GM23248 (cell line): ENCODE measurements at places on chromosomes 1 and 21.

- DNase-seq = no peak
Observed at GRCh38 chr1:19374926-19375325, 62.8 kb downstream of the SLC66A1 start.

DNA sequence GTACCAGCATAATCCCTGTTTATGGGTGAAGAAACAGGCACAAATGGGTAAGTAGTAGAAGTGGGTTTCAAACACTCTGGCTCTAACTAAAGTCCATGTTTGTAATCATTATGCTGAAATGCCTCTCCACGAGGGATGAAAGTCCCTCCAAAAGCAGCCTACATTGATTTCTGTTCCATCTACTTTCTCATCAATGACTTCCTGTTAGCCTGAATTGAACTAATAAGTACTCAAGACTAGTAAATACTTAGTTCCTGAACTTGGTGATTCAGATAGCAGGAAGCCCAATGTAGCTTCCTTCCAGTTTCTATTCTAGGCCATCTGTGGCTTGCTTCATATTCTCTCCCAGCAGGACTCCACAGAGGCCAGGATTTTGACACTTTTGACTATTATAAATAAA lies 11.3 kb upstream of the BACH1 start:
- DNase-seq = peak; percentile 58

DNA sequence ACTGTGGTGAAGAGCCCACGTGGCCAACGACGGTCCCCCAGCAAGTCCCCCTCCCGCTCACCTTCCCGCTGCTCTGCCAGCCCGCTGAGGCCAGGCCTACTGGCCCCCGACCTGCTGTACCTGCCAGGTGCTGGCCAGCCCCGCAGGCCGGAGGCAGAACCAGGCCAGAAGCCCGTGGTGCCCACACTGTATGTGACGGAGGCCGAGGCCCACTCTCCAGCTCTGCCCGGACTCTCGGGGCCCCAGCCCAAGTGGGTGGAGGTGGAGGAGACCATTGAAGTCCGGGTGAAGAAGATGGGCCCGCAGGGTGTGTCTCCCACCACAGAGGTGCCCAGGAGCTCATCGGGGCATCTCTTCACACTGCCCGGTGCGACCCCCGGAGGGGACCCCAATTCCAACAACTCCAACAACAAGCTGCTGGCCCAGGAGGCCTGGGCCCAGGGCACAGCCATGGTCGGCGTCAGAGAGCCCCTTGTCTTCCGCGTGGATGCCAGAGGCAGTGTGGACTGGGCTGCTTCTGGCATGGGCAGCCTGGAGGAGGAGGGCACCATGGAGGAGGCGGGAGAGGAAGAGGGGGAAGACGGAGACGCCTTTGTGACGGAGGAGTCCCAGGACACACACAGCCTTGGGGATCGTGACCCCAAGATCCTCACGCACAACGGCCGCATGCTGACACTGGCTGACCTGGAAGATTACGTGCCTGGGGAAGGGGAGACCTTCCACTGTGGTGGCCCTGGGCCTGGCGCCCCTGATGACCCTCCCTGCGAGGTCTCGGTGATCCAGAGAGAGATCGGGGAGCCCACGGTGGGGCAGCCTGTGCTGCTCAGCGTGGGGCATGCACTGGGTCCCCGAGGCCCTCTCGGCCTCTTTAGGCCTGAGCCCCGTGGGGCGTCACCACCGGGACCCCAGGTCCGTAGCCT lies 46.8 kb downstream of the TRIM11 start:
- no peak for DNase-seq

DNA sequence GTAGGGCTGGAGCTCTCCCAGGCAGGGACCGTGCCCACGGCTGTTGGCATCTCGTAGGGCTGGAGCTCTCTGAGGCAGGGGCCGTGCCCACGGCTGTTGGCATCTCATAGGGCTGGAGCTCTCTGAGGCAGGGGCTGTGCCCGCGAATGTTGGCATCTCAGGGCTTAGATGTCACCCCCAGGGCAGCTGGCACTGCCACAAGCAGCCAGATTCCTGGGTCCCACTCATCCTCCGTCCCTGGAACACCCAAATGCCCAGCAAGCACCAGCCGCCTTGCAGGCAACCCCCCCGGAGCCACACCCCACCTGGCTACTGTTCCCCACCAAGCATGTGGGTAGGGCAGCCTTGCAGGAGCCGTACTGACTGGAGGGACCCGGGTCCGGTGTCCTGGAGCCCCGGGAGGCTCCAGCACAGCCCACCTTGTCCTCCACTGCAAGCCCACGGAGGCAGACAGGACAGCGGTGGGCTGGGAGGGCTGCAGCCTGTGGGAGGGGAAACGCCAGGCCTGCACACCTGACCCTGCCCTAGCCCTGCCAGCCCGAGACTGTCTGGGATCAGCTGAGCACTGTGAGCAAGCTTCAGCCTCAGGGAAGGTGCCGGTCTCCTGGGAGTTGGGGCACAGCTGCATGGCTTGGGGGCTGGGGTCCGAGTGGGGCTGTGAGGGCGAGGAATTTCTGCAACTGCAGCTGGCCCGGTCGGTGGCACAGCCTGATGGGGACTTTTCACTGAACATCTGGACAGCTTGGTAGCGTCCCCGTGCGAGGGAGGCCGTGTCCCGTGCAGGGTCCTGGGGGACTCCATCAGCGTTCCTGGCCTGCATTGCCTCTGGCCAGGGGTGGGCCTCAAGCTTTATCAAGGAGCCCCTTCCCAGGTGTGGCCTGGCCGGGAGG lies 53.6 kb downstream of the COL18A1 start:
- no peak for DNase-seq

GRCh38 chr1:29747196-29747595 lies 510.9 kb downstream of the PTPRU start:
- no peak for DNase-seq

- DNase-seq = peak; percentile 94
Observed at GRCh38 chr1:225772323-225772768, 5.3 kb upstream of the SRP9 start.

DNA sequence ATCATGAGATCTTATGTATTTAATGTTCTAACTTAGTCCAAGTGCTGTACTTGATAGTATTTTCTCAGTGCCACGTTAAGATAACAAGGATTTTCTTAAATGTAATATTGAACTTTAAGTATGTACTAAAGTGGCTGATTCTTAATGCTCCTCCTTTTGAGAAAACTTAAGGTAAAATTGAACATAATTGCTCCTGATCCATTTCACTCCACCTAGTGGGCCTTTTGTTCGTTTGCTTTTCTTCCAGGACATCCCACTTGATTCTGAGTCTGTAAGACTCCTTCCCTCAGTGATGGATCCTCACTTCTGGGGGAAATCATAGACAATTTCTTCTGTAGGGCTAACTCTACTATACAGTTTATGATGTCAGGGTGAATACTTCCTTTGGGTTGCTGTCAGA lies 173.1 kb downstream of the LMO4 start:
- no peak for DNase-seq

- no peak for DNase-seq
Observed at GRCh38 chr1:38027201-38028104, 14.9 kb downstream of the UTP11 start.

GRCh38 chr1:39230261-39231190 lies 26.0 kb downstream of the MACF1 start:
- peak; percentile 26 for DNase-seq

- no peak for DNase-seq
Observed at GRCh38 chr1:210523830-210524229, 195.1 kb downstream of the HHAT start.

DNA sequence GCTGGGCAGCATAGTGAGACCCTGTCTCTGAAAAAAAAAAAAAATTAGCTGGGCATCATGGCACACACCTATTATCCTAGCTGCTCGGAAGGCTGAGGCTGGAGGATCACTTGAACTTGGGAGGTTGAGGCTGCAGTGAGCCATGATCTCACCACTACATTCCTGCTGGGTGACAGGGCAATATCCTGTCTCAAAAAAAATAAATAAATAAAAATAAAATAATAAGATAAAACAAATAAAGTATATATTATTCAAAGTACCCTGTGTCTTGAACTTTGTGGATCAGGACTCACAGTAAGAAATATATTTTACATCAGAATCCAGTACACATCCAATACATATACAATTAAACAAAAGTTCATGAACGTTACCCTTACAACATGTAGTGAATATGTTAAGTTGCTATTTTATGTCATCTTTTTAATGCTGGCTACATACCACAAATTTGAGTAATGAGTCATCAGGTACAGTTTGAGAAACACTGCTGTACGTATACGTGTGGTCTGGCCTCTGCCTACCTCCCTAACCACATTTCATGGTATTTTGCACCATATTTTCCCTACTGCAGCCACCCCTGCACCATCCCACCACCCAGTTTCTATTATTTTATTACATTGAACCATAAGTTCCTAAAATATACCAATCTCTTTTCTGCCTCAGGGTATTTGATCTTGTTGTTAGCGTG lies 4.4 kb downstream of the NME7 start:
- peak; percentile 84 for DNase-seq

DNA sequence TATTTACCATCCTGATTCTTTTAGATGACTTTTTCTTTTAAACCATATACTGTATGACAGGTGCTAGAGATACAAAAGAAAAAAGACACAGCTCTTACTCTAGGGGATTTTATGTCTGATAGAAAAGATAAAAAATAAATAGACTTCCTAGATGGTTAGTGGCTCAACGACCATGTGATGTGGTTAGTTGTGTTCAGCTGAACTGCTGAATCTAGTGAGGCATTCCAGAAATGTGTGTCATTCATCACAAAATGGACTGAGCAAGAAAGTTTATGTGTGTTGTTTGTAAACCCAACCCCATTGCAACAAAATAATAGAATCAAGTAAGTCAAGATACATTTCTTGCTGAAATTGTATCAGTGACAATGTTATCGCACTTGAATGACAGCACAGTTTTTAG lies 205.8 kb upstream of the LYPLAL1 start:
- DNase-seq = no peak

DNA sequence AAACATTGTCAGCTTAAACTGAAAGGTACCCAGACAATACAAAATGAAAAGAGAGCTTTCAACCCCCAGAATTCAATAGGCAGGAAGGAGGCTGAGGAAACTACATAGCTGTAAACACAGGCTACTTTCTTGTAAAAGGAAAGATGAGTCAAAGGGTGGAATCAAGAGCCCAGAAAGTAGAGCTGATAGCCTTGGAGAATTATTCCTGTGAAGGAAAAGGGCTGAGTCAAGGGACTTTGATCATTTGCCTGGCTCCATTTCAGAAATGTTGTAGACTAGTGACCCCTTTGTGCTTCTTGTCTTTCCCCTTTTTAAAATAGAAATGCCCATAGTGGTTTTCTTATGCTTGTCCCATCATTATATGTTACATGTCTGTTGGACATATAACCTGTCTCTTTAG lies 597.6 kb downstream of the ADGRL2 start:
- no peak for DNase-seq

- DNase-seq = peak; percentile 56
Observed at GRCh38 chr1:212669102-212669501, 30.5 kb downstream of the BATF3 start.

- DNase-seq = peak; percentile 50
Observed at GRCh38 chr1:117605164-117605773, 579 bp upstream of the TENT5C start.

GRCh38 chr1:154095456-154096060 lies 59.3 kb downstream of the NUP210L start:
- DNase-seq = no peak

GRCh38 chr1:41401899-41402298 lies 40.7 kb downstream of the FOXO6 start:
- no peak for DNase-seq

DNA sequence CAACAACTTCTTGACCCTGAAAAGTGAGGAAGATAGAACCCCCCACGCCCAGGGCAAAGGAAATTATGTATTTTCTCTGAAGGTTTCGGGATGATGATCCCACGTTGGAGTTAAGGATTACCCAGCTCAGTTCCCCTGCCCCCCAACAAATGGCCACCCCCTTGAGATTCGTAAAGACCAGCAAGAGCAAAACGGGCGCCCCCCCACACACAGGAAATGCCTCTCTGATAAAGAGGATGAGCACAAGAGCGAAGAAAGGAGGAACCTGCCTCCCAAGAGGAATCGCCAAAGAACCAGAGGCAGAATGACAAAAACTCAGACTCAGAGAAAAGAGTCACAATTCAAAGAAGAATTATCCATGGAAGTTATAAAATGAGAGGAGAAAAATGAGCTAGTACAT lies 576.9 kb downstream of the MATN1 start:
- no peak for DNase-seq

DNA sequence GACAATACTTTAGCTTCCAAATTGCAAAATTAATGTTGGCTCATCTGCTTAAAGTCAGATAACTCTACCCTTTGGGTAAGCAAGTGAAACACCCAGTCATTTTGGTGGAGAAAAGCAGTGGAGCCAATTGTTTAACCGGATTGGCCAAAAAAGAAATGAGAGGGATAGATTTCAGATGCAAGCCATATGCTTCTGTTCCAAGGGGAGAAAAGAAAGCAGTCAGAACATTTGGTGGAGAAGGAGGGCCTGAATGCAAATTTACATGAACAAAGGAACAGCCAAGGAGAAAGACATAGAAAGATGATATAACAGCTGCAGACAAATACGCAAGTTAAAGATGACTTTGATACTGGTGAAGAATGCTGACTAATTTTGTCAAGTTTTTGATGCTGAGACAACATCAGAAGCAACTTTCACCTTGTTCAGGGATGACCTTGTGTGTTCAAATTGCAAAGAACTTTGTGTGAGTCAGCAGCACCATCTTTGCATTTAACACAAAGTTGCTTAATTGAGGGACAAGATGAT lies 173.1 kb downstream of the TGFB2 start:
- no peak for DNase-seq

DNA sequence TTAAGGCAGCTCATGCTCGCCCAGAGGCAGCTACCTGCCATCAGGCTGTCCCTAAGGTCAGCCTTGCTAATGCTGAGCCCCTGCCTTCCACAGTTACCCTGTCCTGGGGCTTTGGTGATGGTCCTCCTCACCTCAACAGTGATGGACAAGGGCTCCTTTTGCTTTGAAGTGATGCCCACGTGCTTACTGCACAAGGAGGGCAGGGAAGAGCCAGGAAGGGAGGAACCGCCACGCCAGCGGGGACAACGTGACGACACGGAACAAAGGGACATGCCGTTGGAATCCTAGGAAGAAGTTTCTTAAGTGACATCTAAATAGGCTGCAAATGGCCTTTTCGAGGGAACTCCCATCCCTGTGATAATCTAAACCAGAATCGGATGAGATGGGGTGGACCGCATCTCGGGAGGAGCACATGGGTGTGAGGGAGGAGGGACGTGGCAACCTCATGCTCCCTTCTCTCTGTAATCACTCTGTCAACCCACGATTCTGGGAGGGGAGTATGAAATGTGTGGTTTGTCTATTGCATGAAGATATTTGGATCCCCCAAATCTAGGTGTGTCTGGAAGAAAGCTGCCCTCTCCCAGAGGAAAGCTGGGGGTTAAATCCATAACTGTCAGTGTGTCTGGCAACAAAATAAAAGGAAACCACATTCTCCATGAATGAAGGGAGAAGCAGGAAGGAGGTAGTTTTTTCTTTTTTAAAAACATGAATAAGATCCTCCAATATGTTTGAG lies 110.9 kb upstream of the IRF2BP2 start:
- DNase-seq = peak; percentile 30

- peak; percentile 92 for DNase-seq
Observed at GRCh38 chr1:214328770-214329469, 48.0 kb downstream of the SMYD2 start.
